Activated CD4-positive, alpha-beta T cell treated with anti-CD3 and anti-CD28 coated beads for 36 hours (primary cell): ENCODE measurements at places on chromosomes 3 and 15. TPM values are rescaled to one million over a fixed set of nuclear protein-coding genes. Genes with fewer than 3 reads are reported as not detected.

- peaks cover 2% of the 10 kb centered on the region for H3K27me3 ChIP-seq
- no peak for DNase-seq
- no peak overlapping the region for H3K27ac ChIP-seq
- H3K4me1 ChIP-seq: no peaks in the 10 kb centered on the region
Observed at GRCh38 chr15:31159837-31160236, 58.3 kb upstream of the TRPM1 start.

DNA sequence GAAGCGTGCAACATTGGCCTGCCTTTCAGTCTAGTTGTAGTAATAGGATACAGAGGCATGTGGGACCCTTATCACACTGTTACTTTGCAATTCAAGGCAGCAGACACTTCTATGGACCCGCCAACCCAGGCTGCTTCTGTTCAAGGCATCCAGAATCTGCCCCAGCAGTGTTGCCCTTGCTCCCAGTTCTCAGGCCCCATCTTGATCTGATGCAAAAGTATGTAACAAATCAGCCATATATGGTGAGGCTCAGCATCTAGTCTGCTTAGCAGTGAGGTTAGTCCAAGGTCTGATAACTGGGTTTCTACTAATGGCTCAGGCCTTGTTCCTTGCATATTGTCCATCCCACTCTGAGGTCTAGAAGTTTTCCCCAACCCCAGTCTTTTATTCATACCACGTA lies 17.9 kb downstream of the C2CD4B start:
- no peak overlapping the region for H3K4me3 ChIP-seq
- H3K36me3 ChIP-seq: no peaks in the 10 kb centered on the region
- peaks cover 20% of the 10 kb centered on the region for H3K4me1 ChIP-seq
- no peak for DNase-seq
- no peak overlapping the region for H3K27ac ChIP-seq

DNA sequence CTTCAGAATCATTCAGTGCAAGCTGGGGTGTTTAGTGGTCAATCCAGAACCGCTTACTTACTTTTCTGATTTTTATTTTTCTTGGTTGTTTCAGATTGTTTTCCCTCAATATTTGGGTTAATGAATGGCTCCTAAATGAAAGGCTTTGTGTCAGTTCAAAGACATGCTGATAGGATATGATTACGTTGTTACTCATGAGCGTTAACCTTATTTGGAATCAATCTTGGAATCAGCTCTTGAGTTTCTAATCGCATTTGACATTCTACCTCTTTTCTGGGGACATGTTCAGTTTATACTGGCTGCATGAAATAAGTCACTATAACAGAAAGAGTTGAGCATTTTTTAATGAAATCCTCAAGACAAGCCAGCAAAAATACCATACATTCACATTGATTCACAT lies 50.2 kb downstream of the ATP11B start:
- no peak overlapping the region for H3K4me3 ChIP-seq
- no peak overlapping the region for H3K27ac ChIP-seq
- no peaks in the 10 kb centered on the region for H3K4me1 ChIP-seq
- no peak for DNase-seq
- peaks cover 43% of the 10 kb centered on the region for H3K36me3 ChIP-seq

GRCh38 chr3:149170672-149171071 lies 41.2 kb downstream of the HPS3 start:
- peaks cover 41% of the 10 kb centered on the region for H3K36me3 ChIP-seq
- no peak overlapping the region for H3K4me3 ChIP-seq
- H3K27ac ChIP-seq: no peak overlapping the region
- peaks cover 7% of the 10 kb centered on the region for H3K4me1 ChIP-seq
- no peak for DNase-seq

DNA sequence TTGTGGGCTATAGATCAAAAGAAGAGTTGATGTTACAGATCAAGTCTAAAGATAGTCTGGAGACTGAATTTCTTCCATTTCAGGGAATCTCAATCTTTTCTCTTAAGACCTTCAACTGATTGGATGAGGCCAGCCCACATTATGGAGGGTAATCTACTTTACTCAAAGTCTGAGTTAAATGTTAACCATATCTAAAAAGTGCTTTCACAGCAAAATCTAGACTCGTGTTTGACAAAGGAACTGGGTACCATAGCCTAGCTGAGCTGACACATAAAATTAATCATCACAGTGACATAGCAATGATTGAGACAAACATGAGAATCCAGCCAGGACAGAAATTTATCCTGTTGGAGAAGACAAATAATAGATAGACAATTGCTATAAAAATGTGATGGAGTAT lies 407.9 kb upstream of the GRM7 start:
- H3K4me3 ChIP-seq: no peak overlapping the region
- H3K27ac ChIP-seq: no peak overlapping the region
- H3K36me3 ChIP-seq: no peaks in the 10 kb centered on the region

DNA sequence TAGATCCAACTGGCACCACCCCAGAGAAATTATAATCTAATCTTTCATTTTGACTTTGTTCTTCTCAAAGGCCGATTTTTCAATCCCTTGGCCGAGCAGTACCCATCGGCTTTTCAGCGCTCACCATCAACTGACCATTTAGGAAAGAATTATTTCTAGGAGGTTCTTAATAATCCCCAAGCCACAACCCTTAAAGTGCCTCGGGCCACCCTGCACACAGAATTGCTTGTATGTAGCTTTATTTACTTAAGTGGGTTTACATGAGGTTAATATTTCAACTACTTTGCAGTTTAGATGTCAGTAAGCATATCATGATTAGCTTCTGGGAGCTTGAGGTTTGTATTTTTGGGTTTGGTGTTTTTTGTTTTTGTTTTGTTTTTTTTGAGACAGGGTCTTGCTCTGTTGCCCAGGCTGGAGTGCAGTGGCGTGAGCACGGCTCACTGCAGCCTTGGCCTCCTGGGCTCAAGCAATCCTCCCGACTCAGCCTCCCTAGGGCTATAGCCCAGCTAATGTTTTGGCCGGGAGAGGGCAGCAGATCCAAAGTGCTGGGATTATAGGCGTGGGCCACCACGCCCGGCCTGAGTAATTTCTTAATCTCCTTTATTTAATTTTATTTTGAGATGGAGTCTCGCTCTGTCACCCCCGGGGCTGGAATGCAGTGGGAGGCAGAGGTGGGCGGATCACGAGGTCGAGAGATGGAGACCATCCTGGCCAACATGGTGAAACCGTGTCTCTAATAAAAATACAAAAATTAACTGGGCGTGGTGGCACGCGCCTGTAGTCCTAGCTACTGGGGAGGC lies 801 bp upstream of the CDAN1 start:
- peak overlapping the region; percentile 71 for H3K4me3 ChIP-seq
- no peaks in the 10 kb centered on the region for H3K27me3 ChIP-seq
- peaks cover 11% of the 10 kb centered on the region for H3K36me3 ChIP-seq
- H3K4me1 ChIP-seq: peaks cover 16% of the 10 kb centered on the region
- peak overlapping the region; percentile 61 for H3K27ac ChIP-seq

- H3K27ac ChIP-seq: no peak overlapping the region
- no peaks in the 10 kb centered on the region for H3K4me1 ChIP-seq
- no peak for DNase-seq
Observed at GRCh38 chr3:182308328-182308727, 485.0 kb upstream of the ATP11B start.

DNA sequence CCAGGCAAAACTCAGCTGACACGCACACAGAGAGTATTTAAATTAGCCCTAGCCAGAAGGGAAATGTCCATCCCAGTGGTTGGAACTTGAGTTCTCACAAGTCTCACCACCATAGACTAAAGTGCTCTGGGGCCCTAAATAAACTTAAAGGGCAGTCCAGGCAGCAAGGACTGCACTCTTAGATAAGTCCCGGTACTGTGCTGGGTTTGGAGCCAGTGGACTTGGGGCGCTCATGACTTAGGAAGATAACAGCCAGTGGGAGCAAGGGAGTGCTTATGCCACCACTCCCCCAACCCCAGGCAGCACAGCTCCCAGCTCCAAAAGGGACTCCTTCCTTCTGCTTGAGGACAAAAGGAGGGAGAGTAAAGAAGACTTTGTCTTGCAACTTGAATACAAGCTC lies 319.5 kb upstream of the GPR149 start:
- H3K4me3 ChIP-seq: no peak overlapping the region
- no peaks in the 10 kb centered on the region for H3K4me1 ChIP-seq
- no peak for DNase-seq

DNA sequence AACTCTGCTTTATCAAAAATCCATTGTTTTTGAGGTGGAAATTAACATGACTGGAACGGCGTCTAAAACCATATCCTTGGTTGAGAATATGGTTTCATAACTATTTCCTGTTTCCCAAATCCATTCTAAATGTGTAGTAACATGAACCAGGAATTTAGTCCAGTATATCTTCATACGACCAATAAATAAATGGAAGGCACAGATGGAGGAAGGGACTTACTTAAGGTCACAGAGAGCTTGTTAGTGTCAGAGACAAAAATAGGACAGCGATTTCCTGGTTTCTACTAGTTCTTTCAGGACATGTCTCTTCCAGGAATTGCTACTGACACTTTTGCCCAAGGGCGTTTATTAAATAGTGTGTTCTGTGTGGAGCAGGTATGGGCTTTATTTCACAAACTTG lies 41.2 kb downstream of the HES1 start:
- no peaks in the 10 kb centered on the region for H3K4me1 ChIP-seq
- peaks cover 3% of the 10 kb centered on the region for H3K27me3 ChIP-seq
- H3K36me3 ChIP-seq: no peaks in the 10 kb centered on the region
- no peak overlapping the region for H3K27ac ChIP-seq
- no peak for DNase-seq

- no peak for DNase-seq
- no peaks in the 10 kb centered on the region for H3K36me3 ChIP-seq
- H3K27ac ChIP-seq: no peak overlapping the region
- H3K4me3 ChIP-seq: no peak overlapping the region
- H3K4me1 ChIP-seq: no peaks in the 10 kb centered on the region
Observed at GRCh38 chr3:46460051-46460450, 4.7 kb downstream of the LTF start.

GRCh38 chr15:26665957-26666791 lies 106.7 kb downstream of the GABRB3 start:
- no peak overlapping the region for H3K4me3 ChIP-seq
- DNase-seq: no peak
- H3K27me3 ChIP-seq: no peaks in the 10 kb centered on the region
- H3K36me3 ChIP-seq: no peaks in the 10 kb centered on the region

- no peak for DNase-seq
- H3K4me1 ChIP-seq: no peaks in the 10 kb centered on the region
- no peaks in the 10 kb centered on the region for H3K36me3 ChIP-seq
- no peak overlapping the region for H3K27ac ChIP-seq
Observed at GRCh38 chr15:57386976-57387375, 10.7 kb downstream of the CGNL1 start.

GRCh38 chr3:180530276-180530675 lies 71.7 kb upstream of the TTC14 start:
- H3K4me1 ChIP-seq: no peaks in the 10 kb centered on the region
- no peaks in the 10 kb centered on the region for H3K27me3 ChIP-seq
- no peaks in the 10 kb centered on the region for H3K36me3 ChIP-seq
- no peak for DNase-seq
- H3K4me3 ChIP-seq: no peak overlapping the region

DNA sequence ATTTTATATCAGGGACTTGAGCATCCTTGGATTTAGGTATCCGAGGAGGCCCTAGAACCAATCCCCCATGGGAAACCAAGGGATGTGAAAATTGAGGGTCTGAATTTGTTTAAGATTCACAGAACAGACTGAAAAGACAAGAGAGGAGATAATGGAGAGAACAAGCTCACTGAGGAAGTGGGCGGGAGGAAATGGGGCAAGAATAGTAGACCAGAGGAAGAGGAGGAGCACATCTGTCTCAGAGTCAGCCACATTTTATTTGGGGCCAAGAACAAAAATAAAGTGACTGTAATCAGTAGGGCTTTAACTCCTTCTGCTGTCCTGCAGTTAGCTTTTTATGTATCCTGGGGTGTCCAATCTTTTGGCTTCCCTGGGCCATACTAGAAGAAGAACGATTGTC lies 63.8 kb downstream of the BLM start:
- peaks cover 19% of the 10 kb centered on the region for H3K4me1 ChIP-seq
- H3K4me3 ChIP-seq: no peak overlapping the region
- peaks cover 48% of the 10 kb centered on the region for H3K36me3 ChIP-seq
- peak overlapping the region; percentile 53 for H3K27ac ChIP-seq

DNA sequence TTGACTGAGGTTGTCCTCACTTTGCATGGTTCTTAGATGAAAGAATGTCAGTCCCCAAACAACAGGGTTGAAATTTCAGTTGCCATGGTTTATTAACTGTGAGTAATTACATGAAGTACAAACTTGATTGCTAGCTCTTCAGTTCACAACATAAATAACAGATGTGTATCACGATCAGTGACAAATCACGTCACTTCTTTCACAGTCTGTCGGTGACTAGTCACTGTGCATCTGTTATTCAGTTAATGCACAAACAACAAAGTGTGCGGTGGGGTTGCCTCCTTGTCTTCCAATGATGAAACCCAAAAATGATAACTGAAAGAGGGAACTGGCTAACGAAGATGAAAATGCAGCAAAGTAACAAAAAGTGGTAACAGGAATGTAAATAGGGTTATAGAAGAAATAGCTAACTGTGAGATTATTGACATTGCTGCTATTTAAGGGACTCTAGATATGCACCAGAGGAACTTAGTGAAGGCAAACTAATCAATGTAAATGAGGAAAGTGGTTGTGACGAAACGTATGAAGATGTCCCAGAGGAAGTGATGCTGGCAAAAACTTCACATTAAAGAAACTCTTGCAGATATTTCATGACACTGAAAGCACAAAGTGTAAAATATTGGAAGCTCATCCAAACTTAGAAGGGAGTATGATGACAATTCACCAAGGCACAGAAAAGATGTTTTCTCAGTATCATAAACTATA lies 159.3 kb downstream of the WDR76 start:
- no peak overlapping the region for H3K4me3 ChIP-seq
- H3K27me3 ChIP-seq: peaks cover 20% of the 10 kb centered on the region

- H3K27me3 ChIP-seq: no peaks in the 10 kb centered on the region
- H3K27ac ChIP-seq: no peak overlapping the region
- DNase-seq: no peak
- H3K4me1 ChIP-seq: no peaks in the 10 kb centered on the region
Observed at GRCh38 chr3:165442061-165442460, 245.9 kb upstream of the SLITRK3 start.

DNA sequence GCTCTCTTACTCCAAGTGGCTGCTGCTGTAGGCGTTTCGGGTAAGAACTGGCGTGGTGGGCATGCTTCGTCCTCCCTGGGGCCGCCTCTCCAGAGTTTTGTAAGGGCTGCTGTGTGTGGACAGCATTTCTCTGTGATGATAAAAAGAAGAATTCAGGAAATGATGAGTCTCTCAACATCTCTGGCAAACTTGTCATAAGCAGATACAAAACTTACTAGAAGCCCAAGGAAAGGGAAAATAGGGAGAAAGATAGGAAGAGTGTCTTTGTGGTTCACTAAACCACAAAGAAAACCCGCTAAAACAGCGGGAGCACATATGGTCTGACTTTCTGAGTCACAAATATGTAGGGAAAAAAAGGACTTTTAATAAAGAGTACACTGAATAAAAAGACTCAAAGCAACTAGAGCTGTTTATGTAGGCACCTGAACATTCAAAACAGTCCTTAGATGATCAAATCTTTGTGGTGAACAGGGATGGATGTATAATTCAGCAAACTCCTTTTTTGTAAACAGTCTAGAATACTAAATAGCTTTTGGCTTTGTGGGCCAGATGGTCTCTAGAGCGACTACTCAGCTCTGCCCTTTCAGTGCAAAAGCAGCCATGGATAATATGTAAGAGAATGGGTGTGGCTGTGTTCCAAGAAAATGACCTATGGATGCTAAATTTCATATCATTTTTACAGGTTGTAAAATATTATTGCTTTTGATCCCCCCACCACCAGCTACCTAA lies 60.4 kb upstream of the LMOD3 start:
- no peaks in the 10 kb centered on the region for H3K27me3 ChIP-seq
- no peak overlapping the region for H3K4me3 ChIP-seq
- no peak overlapping the region for H3K27ac ChIP-seq
- DNase-seq: no peak

Gene GP5
- total RNA-seq: 0.37 TPM

Gene TMEM158
- total RNA-seq: 0.09 TPM

Gene RLBP1
- not detected for total RNA-seq

Gene CD80
- 1.2 TPM for total RNA-seq

Gene FETUB
- not detected for total RNA-seq

Gene UQCC5
- 12.0 TPM for total RNA-seq

Gene GOLGA8N
- total RNA-seq: 2.2 TPM
